ENCODE measurements at places on chromosomes 3 and 15.
A peak's percentile ranks its signal among the peaks of the same experiment; 100 is the strongest.

- DNase-seq: no peak
Observed at GRCh38 chr15:101275018-101275417, 2.3 kb downstream of the SELENOS start.

GRCh38 chr3:60188803-60189202 lies 1062.4 kb downstream of the FHIT start:
- no peak for DNase-seq

DNA sequence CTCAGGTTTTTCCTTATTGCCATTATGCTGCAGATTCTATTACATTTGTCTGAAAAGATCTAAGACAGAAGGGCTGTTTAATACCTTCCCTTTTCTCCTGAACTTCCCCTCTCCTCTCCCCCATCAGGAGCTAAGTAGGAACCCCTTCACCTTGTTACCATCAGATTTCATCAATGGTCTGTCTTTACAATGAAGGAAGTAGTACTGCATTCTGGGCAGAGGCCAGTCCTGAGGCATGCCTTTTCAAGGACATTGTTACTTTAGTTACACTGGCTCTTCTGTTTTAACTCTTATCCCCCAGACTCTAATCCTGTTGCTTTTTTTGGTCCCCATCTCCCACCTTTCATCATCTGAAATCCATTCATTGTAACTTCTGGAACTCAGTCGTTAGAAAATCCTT lies 8.1 kb downstream of the CTNNB1 start:
- no peak for DNase-seq

DNA sequence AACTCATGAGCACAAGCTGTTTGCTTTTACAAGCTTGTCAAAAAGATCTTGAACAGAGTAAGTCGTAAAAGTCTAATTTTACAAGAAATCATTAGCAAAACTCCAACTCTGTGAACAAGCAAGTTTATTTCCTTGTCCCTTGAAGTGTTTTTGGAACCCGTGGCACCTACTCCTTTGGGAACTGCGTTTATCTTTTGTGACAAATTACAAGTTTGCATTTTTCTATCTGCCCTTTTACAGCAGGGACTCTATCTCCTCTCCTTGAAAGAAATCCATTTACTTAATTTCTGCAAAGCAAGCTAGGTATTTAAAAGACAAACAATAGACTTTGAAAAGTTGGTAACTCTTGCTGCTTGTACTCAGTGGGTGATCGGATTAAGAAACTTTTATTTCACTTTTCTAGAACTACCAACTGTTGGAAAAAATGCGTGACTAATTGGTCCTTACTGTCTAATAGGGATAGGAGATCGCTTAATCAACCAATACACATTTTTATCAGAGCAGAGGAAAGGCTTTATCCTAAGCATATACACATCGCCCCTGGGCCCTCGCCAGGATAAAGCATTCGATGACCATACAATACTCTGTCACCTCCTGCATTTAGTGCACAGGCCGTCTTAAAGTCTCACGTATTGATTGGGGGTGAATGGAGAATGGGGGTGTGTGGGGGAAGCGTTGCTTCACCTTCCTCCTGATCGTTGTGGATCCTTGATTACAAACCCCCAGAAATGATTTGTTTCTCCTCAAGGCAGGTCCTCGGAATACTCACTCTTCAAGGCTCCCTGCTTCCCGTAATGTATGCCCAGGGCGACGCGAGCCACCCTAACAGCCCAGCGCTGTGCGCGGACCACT lies 1.7 kb downstream of the PRTG start:
- DNase-seq: peak; percentile 48

DNA sequence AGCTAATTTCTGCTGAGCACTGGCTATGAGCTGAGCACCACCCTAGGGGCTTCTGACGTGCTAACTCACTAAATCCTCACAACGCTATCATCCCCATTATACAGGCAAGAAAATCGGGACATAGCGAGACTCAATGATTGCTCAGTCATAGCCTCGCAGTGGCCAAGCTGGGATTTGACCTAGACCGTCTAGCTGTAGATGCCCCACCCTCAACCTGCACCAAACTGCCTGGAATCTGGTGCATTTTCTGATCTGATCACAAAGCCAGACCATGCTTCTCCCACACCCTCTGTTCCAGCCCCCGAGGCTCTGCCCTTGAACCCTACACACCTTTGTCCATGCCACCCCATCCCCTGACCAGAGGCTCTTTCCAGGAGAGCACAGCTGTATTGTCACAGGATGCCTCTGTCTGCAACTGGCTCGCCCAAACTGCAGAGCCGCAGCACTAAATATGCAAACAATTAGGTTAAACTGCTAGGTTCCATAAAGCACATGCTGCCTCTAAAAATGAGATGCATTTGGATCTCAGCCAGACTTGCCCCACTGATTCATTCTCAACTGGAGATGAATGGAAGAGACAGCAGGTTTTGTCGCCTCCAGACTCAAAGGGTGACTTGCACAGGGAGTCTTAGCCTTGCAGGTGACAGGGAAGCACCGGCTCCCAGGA lies 95.2 kb downstream of the NUP210 start:
- DNase-seq: no peak
